ENCODE measurements at places on chromosomes 11 and 22.

DNA sequence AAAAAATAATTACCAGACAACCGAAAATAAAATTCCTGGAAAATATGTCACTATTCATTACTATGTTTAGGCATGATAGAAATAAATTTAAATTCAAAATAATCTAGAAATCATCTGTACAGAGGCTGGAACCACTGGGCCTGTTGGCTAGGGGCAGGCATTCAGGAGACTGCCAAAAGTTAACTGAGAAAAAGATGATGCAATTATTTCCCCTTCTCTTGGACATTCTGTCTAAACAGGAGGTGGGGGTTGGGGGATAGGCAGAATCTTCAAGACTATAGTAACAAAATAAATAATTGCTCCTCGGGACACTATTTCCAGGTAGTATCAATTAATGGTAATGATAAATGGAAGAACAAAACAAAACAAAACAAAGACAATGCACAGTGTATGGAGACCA is 14.1 kb downstream of the BTBD10 start:
- peak; percentile 63 for DNase-seq

DNA sequence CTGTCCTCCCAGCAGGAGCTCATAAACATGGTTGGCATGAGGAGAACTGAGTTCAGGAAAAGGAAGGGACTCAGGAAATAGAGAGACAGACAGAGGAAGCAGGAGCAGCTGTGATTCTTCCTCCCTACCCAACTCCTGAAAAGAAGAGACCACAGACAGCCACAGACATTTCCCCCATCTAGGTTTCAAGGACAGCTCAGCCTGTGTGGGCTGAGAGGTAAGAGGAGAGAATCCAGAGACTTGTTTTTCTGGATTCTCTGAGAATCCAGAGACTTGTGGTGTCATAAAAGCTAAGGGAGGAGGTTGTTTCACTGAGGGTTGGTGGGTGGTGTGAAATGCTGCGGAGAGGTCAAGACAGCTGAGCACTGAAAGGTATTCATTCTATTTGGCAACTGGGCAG is 19.0 kb upstream of the STK33 start:
- DNase-seq, result no peak

DNA sequence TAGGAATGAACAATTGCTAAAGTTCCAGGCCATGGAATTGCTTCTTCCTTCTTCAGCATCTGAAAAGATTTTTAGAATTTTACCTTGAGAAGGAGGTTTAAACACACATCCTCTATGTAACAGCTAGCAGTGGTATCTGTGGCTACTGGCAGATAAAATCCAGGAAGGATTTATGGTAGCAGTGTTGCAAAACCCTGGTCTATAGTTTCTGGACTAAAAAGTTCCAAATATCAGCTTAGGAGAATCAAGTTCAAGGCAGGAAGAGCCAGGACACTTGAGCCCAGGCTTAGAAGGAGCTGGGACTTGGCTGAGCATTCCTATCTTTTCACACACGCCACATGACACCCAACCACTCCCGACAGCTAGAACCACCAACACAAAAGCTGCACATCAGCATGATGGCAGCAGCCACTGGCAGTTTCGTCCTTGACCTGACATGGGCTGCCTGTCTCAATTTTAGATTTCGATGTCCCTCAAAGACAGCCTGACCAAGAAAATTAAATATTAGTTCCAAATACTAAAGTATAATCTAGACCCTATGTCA is 14.1 kb downstream of the LARGE2 start:
- no peak for DNase-seq

GRCh38 chr11:12762278-12762677 is 88.1 kb downstream of the TEAD1 start:
- no peak for DNase-seq

DNA sequence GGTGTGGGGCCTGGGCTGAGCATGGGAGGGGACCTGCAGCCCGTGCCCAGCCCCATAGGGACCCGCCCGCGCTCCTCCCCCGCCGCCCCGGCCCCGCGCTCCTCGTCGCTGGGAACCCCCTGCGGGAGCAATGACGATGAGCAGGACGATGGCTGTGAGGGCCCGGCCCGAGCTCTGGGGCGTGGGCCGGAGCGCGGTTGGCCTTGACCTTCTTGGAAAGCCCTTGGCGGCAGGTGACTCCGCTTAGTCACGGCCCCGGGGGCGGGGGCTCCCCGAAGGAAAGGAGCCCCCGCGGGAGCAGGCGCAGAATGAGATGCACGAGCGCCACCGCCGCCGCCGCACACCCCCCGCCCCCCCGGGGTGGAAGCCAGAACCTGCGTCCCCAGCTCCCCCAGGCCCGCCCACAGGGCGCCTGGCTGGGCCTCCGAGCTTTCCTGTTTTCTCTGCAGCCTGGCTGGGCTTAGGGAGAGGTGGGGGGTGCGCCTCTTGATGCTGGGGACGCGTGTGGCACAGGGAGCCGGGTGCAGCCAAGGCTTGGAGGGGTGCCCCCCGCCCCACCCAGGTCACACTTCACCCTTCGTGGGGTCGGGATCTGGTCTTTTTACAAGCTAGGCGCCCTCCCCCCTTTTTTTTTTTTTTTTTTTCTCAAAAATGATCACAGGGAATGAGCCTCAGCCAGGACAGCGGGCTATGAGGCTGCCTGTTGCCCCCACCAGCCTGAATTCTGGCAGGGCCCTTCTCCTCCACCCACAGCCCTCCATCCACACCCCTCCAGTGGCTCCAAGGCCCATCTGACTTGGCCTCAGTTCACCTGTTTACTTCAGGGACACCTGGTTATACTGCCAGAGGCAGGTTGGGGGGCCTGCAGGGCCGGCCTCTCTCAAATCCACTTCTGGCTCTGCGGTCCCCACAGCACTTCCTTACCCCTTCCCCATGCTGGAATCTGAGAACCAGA is 17.9 kb downstream of the CRELD2 start:
- DNase-seq, result peak; percentile 70

GRCh38 chr22:32618441-32619140 is 144.0 kb downstream of the FBXO7 start:
- no peak for DNase-seq

DNA sequence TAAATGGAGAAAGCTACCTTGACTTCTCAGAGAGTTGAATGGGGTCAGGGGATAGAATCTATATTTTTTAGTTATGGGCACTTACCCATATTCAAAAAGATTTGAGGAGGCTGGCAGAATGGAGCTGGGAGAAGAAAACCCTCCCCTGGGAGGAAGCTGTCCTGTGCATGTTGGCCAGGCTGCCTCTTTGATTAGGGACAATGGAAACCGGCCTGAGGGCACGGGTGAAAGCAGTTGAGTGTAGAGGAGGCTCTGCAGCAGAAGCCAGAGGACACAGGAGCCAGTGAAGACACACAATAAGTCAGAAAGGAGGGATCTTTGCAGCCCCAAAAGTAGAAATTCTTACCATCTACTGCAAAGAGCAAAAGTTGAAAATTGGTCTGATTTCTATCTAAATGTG is 66.6 kb upstream of the B3GAT1 start:
- DNase-seq, result no peak

DNA sequence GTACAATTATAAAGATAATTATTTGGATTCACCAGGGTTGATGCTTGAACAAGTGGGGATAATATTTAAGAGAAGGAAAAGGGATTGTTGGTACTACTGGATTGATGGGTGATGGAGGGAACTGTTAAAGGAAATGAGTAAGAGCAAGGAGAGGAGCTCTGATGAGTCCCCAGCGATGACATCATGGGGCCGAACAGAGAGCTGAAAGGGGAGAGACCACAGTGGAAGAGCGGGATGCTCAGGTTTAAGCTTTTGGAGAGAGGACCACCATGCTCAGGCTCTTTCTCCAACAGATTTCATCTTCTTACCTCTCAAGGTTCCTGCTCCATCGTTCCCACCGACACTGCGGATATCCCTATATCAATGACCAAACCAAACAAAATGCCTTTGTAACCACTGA is 568.7 kb downstream of the ETS1 start:
- DNase-seq, result no peak

GRCh38 chr22:37079158-37079557 is 27.6 kb downstream of the KCTD17 start:
- DNase-seq, result no peak

DNA sequence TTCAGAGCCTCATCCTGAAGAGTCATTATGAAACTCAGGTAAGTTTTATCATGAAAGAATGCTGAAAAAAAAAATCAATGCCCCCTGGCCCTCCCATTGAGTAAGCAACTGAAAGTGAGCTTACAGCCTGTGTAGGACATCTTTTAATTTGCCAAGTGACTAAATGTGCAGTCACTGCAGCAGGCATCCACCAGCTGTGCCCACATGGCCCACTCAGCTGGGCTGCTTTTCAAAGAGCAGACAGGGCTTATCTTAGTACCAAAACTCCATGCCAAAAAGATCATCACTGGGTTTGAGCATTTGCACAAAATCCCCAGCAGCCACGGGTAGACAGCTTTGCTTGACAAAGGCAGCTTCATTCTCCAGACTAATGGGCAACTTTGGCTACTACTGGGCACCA is 709.7 kb downstream of the NTM start:
- DNase-seq, result no peak

- peak; percentile 93 for DNase-seq
Measured at GRCh38 chr11:102971766-102972165, 16.2 kb upstream of the MMP13 start.

DNA sequence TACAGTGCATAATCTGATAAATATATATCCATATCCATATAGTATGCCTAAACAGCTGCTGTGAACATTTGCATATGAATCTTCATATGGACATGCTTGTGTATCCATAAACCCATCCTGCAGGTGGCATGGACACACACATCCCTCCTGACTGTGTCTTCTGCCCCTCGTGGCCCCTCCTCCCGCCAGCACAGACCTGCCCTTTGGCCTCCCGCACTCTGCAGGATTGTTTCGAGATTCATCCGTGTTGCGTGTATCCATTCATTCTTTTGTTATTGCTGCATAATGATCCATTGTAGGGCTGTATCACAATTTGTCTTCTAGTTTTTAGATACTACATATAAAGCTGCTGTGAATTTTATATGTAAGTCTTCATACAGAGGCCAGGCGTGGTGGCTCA is 24.0 kb downstream of the ZBED4 start:
- no peak for DNase-seq

GRCh38 chr11:96315476-96315875 is 27.5 kb downstream of the MAML2 start:
- DNase-seq, result no peak

DNA sequence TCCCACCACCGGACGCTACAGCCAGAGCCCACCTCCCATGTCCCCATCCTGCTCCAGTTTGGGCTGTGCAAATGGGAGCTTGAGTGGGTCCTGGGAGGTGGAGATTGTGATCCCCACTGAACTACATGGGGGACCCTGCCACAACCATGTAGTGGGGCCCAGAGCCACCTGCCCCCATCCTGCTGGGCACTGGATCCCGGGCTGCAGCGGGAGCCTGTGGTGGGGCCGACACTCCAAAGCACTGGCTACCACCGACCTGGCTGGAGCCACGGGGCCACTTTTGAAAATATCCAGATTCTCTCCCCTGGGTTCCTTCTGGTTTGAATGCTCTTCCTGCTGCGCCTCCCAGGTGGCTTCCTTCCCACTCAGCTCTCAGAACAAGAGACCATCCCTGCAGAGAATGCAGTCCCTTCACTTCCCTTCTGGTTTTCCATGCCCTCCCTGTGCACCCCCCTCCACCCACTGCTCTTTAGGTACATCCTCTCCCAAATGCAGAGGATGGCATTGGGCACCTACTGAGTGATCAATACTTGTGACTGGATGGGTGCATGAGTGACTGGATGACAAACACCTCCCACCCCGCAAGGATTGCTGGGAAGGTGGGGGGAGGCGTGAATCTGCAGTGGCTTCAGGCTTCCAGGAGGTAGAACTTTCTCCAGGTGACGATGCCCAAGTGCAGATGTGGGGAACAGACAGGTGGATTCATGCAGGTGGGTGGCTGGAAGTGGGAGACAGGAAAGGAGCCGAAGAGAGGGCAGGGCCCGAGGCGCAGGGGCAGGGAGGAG is 846 bp upstream of the UNC93B1 start:
- DNase-seq, result no peak

DNA sequence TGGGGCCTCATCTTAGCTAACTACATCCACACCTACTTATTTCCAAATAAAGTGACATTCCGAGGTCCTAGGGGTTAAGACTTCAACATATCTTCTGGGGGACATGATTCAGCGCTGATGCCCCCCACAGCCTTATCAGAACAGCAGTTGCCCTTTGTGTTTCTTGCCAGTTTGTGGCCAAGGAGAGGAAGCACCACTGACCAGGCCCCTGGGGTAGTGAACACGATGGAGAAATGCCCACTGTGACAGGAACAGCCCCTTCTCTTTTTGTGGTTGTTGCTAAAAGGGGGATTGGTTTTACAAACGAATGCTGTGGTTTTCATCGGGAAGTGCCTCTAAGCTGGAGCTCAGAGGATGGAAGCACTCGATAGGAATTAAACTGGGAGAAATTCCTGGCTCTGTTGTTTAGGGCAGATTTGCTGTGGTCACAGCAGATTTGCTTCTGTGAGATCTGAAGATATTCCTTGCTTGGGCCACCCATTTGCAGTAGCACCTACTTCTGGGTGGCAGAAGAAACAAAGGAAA is 88.8 kb downstream of the ABTB2 start:
- DNase-seq, result no peak

GRCh38 chr22:35782504-35782903 is 64.8 kb downstream of the APOL5 start:
- peak; percentile 21 for DNase-seq

DNA sequence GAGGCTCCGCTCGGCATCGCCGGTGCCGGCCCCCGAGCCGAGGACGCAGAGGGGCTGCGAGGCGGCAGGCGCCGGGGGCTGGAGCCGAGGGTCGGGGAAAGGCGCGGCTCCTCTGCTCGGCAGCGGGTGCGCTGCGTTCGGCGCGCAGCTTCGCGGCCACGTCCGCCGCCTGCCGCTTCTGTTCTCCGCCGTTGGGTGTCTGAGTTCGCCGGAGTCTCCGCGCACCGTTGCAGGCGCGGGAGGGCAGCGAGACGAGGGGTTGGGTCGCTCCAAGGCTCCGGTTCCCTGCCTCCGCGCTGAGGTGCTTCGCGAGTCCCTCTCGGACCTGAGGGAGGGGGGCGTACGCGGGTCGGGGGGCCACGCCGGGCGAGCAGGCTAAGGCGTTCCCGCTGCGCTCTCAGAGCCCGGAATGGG is 347 bp downstream of the MN1 start:
- DNase-seq, result no peak

- no peak for DNase-seq
Measured at GRCh38 chr11:134702827-134703226, 290.8 kb upstream of the B3GAT1 start.

DNA sequence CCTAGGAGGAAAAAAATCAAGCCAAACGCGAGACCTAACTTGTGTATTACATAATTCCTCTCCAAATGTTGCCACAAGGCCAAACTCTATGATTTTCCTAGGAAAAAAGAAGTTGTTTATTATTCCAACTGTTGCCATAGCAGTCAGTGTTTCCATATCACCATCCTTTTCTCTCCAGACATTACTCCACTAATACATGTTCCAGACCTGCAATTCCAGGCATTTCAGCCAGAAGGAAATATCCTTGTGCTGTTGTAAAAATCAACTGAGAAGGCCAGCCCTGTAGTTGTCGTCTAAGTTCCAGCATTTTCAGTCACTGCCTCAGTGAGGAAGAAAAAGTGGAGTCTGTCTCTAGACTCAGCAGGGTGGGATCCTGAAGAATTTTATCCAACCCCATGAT is 33.1 kb upstream of the PAMR1 start:
- DNase-seq, result peak; percentile 75

Data from AG10803 (cell line).